Stimulated activated naive B cell treated with anti-CD40 and anti-IgM and Interleukin-4, amounts not matched to agents 10 μg/mL and 1 μg/mL and 100 μg/mL, for 72 hours (primary cell): ENCODE measurements at places on chromosomes 12 and 14.
A peak's percentile ranks its signal among the peaks of the same experiment; 100 is the strongest.

DNA sequence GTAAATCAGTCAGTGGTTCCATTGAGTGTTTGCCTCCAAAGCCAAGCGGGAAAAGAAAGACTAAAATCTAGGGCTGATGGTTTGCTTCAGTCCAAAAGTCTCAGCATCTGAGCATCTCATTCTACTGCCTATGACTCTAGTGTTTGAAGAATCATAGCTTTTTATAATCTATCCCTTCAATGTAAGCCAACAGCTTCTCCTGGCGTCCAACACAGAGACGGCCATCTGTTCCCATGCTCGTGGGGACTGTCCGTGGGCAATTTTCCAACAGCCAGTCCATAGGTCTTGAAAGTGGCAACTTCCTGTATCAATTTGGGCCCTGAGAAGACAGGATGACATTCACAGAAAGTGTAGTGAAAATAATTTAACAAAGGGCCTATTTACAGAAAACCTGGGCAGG lies 544.4 kb upstream of the TMEM132C start:
- DNase-seq: no peak

DNA sequence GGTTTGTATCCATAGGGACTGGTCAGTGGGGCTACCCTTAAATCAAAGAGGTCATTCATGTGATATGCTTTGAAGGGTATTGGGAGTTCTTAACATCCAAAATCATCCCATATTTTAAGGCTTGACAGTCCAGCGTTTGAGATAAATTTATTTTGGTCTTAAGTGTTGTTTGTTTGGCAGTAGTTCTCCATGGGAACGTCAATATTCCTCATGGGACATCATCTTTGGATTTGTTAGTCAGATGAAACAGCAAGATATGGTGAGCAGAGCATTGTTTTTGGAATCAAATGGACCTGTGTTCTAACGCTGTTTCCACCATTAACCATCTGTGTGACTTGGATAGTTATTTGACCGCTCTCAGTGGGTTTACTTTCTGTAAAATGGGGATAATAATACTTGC lies 45.9 kb upstream of the GSG1 start:
- no peak for DNase-seq

DNA sequence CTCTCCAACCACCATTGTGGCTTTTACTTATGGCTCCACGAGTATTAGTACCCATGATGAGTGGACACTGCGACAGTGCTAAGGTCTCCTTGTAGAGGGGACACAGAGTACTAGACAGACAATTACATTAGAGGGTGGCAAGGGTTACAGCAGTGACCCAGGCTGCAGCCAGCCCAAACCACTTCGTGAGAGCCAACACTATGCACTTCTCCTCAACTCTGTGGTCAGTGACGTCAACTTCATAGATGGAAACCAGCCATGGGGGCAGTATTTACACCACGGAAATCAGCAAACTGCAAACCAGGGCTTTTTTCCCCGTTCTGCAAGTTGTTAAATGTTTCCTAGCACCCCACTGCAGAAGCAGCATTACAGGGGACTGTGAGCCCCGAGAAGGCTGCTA lies 61.6 kb upstream of the ZFP36L1 start:
- no peak for DNase-seq

DNA sequence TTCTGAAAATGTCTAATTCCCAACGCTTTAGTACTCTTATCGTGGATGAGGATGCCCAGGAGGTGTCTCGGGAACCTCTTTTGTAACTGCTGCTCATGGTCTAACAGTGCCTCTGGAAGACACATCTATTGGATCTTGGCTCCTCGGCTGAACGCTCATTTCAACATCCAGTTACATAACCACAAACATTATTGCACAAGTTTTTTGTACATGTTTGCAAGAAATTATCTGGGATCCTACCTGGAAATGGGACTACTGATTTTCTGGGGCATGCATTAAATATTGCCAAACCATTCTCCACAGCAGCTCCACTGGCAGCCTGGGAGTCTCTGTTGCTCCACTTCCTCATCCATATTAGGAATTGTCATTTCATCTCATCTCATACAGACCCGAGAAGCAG lies 117.5 kb upstream of the EVL start:
- no peak for DNase-seq

GRCh38 chr12:44672042-44672441 lies 204.1 kb downstream of the NELL2 start:
- DNase-seq: no peak

DNA sequence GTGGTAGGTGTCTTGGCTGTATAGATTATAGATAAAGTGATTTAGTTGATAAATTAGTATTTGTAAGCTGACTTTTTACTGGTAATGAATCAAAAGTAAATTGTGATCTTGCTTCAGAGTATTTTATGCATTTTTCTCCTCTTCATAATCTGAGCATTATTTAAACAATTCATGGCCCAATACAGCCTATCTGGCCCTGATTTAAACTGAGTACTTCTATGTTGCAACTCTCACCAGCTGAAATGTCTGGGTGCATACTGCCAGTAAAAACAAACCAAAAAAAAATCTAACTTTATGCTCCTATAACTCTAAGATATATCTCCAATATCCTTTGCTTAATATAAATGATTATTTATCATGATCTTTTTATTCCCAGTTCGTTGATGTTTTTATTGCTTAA lies 86.6 kb downstream of the MIA2 start:
- no peak for DNase-seq

DNA sequence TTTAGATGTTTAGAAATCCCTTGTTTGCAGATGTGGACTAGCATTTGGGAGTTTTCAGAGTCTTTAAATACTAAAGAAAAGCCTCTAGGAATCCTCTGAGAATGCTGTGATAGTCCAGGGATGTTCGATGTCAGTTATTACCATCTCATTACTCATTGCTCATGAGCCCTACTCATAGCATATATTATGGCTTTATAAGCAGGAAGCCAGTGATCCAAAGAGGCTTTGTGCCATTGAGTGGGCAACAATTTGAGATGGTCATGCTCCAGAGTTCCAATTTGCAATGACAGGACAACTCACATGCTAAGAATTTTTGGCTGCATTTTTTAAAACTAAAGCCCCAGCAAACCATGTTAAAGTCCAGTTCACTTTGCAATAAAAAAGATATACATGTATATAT lies 163.0 kb downstream of the OTOGL start:
- no peak for DNase-seq

DNA sequence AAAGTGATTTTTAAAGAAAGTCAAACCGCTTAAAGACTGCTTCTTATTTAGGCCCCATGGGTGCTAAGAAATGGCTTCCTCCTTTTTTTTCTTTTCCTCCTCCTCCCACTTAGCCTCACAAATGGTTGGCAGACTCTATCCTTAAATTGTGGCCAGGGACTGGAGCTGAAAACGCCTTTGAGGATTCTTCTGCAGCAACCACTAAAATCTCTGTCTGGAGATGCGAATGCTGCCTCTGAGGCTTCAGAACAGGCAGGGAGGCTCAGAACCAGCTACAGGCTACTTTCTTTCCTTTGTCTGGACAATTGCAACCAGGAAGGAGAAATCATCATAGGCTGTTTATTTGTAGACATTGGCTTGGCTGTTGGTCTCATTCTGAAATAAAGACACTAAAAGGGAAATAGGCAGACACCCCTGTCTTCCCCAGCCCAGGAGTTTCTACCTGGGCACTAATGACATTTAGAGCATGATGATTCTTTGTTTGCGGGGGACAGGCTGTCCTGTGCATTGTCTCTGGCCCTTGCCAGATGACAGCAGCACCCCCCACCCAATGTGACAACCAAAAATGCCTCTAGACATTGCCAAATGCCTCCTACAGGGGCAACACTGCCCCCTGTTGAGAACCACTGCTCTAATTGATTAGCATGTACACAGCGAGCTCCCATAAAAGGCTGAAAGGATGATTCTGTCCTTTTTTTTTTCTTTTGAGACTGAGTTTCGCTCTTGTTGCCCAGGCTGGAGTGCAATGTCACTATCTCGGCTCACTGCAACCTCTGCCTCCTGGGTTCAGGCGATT lies 50.3 kb downstream of the MAP1LC3B2 start:
- DNase-seq: no peak

- DNase-seq: no peak
Observed at GRCh38 chr12:65152012-65152411, 17.4 kb upstream of the LEMD3 start.

- DNase-seq: no peak
Observed at GRCh38 chr12:56198836-56199235, 9.6 kb upstream of the SMARCC2 start.

DNA sequence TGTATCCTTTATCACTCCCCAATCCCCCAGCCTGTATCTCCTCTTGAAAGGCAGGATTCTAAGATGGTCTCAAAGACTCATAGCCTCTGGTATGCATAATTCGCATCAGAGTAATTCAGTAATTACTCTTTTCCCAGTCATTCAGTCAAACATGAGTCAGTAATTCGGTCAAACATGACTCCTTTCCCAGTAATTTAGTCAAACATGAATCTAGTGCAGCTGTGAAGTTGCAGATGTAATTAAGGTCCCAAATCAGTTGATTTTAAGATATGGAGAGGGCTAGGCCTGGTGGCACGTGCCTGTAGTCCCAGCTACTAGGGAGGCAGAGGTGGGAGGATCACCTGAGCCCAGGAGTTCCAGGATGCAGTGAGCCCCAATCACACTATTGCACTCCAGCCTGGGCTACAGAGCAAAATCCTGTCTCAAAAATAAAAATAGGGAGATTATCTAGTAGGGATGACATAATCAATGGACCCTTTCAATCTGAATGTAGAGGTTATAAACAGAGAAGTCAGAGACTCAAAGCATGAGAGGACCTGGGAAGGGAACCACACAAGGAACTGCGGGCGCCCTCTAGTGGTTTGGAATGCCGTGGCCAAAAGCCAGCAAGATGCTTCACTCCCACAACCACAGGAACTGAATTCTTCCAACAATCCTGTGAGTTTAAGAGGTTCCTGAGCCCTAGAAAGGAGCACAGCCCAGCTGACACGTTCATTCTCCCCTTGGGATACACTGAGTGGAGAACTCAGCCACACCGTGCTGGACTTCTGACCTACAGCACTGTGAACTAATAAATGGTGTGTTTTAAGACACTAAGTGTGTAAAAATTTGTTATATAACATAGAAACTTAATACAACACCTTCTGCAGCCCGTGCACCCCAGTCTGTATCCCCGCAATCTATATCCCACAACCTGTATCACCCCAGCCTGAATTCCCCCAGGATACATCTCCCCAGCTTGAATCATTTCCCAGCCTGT lies 14.3 kb upstream of the ARMH4 start:
- DNase-seq: peak; percentile 33

GRCh38 chr12:22518060-22518719 lies 26.2 kb downstream of the C2CD5 start:
- no peak for DNase-seq

DNA sequence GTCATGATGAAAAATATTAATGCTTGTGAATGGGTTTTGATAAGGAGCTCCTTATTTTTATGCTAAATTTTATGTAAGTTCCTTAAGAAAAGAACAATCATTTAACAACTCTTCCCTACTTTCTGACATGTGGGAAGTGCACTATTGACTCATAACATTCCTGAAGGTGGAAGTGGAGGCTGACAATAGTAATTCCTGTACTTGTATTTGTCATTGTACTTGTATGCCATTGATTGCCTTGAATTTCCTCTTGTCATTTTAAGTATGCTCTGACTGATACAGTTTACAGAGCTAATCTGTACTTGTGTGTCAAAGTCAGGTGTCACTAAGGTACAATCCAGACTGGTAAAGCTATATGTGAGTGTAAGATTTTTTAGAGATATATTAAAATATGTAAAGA lies 440.0 kb downstream of the SLC16A7 start:
- no peak for DNase-seq

- no peak for DNase-seq
Observed at GRCh38 chr14:71333705-71334104, 426.4 kb downstream of the PCNX1 start.

GRCh38 chr12:77601069-77601468 lies 229.6 kb upstream of the NAV3 start:
- no peak for DNase-seq

GRCh38 chr14:31205681-31206535 lies 1.7 kb downstream of the HECTD1 start:
- DNase-seq: no peak

DNA sequence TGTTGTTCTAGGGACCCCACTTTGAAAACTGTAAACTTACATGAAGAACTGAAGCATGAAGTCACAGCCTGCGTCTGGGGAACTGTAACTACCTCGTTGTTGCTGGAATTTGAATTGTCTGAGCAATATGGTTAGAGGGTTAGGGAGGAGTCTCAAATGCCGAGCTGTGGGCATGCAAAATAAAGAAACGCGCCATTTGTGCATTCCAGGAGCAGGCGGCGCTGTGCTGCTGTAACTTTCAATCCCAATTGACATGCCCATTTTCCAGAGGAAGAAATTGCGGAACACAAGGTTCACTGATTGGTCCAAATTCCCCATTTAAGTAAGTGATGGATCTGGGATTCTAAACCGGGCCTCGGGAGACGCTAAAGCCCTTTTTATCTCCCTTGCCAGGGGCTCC lies 61.3 kb downstream of the ZNF664 start:
- DNase-seq: no peak

DNA sequence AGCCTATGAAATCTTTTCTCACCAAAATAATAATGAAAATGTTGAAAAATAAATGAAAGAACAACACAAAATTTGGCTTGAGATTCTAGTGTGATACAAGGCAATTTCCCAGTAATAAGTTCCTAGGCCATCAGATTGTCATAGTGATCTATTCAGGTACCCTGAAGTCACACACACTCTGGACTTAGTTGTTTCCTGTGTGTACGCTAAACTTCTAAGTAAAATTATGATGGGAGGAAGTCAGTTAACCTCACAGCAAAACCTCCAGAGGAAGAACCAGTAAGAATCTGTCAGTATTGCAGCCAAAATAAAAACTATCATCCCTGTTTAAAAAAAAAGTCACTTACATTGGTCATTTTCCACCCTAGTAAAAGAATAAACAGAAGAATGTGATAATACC lies 81.9 kb downstream of the DBX2 start:
- no peak for DNase-seq

- no peak for DNase-seq
Observed at GRCh38 chr14:52117111-52117832, 48.4 kb upstream of the NID2 start.

DNA sequence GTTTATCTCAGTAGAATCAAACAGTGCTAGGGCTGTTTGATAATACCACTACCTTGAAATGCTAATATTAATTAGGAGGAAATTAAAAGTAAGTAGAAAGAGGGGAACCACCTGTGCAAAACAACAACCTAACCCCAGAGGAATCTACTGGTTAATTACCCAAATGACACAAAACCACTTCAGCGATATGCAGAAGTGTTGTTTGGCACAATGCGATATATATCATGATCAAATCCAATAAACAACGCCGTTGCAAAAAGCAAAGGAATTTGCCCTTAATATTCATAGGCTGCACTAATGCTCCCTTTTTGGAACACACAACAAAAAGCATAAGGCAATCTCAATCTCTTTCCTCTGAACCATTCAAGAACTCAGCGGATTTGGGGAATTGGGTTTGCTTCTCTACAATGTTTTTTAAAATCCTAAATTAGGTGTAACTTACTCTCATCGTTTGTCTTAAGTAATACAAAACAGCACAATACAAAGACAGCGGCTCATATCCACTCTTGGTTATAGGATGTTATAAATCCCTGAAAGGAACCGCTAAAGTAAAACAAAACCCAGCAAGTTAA lies 1.5 kb downstream of the MAP4K5 start:
- DNase-seq: no peak
